ENCODE measurements at places on chromosomes 4 and X.

GRCh38 chrX:100244681-100245080 is 165.4 kb downstream of the PCDH19 start:
- no peak for DNase-seq

DNA sequence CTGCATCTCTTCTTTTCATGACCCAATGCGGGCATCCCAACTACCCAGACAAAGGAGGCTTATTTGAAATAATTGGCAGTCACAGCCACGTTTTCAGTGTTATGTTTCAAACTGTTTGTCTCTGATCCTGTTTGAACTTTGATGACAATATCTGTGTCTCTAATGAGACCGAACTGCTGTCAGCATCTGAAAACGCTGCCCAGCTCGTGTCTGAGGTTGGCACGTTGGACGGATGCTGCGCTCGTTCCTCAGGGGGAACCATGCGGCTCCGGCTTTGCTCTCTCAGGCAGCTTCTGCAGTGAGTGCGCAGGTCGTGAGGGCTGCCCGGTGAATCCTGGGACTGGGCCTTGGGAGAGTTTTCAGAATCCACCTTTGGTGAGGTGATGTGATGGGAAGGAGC is 58.4 kb upstream of the SORBS2 start:
- no peak for DNase-seq

GRCh38 chr4:7808752-7809151 is 130.9 kb downstream of the AFAP1 start:
- DNase-seq = no peak

- no peak for DNase-seq
Observed at GRCh38 chr4:109077505-109077904, 225.0 kb downstream of the COL25A1 start.

- DNase-seq = no peak
Observed at GRCh38 chr4:146269228-146269653, 54.9 kb downstream of the REELD1 start.

DNA sequence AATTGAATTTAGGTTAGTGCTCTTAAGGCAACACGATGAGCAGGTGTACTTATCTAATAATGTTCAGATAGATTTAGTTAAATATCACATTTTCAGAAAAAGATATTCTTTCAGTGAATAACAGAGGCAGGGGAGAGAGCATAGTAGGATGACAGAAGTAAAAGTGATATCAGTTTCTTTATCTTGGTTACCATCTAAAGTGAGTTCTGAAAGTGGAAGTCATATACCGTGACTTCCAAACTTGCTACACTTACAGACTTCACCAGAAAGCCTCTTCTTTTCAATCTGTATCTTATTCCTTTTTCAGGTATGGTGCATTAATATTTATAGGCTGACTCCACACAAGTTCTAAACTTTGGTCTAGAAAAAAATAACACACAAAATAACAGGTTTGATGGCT is 124.9 kb downstream of the POU4F2 start:
- DNase-seq = no peak

DNA sequence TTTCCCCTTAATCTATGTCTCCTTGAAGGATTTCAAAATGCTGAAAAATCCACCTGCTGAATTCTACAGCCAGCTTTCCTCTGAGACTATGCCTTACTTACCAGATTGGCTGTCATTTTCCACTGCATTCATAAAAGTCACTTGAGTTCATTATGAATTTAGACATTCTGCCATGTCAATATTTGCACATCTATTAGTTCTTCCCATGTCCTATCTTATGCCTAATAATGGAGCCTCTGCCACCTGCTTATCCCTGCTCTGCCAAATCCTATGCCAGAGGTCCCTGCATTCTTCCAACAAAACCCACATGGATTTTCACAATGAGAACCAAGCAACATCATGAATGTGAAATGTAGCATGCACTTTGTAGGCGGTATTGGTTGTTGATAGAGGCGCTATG is 42.6 kb downstream of the GASK1B start:
- DNase-seq = no peak

- no peak for DNase-seq
Observed at GRCh38 chrX:118948270-118948669, 26.1 kb upstream of the LONRF3 start.

DNA sequence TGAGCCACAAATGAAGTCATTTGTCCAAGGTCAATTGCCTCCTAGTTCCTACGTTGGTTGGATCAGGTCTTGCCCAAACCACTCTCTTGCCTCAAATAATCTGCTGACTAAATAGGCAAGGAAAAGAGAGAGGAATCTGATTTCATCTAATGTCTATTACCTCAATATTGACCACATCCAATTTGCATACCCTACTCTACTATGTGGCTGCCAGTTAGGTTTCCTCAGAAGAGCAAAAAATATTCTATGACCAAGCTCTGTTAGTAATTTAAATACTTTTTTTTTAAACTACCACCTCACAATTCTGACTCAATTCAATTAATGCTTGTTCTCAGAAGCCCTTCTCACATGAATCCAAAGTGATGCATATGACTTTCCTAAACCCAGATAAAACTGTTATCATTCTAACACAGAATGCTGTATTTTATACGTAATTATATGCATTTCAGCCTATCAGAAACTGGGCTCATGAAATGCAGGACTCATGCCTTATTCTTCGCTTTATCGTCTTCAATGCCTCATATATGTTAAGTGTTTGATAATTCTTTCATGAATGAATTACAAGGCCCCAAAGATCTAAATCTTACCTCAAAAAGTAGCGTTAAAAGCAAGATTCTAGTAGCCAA is 98.6 kb downstream of the HUWE1 start:
- DNase-seq = no peak

- no peak for DNase-seq
Observed at GRCh38 chr4:140515423-140515822, 8.5 kb upstream of the ELMOD2 start.

DNA sequence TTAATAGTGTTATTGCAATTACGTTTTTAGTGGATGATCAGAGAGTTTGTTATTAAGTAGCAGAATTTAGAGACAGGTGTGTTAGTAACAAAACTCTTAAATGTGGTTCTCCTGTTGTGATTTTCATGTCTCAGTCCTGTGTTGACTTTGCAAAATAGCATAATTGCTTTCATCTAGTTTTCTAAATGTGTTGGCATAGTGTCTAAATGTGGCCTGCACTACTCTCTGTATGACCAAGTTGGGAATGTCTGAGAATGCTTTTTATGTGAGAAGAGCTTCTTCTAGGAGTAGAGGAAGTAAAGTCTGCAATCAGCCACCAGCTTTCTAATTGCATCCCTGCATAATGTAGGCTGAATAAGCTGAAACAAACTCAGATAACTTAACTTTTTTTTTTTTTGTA is 158.6 kb upstream of the FAT1 start:
- DNase-seq = no peak

- no peak for DNase-seq
Observed at GRCh38 chr4:141328560-141329173, 108.0 kb downstream of the ZNF330 start.

DNA sequence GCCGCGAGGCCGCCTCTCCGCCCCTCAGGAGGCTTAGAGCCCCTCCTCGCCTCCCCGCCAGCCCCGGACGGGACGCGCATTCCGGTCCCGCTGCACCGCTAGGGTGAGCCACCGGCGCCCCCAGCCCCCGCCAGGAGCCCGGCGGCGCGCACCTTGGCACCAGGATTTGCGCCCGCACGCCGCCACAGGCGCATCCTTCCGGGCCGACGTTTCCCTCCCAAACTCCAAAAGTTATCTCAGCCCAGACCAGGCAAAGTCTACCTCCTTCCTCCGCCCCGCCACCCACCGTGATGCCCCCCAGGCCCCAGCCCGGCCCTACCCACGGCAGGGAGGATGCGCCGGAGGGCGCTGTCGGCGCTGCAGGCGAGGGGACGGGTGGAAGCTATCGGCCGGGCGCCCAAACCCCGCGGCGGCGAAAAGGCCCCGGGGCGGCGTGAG is 538 bp downstream of the SCML2 start:
- no peak for DNase-seq

DNA sequence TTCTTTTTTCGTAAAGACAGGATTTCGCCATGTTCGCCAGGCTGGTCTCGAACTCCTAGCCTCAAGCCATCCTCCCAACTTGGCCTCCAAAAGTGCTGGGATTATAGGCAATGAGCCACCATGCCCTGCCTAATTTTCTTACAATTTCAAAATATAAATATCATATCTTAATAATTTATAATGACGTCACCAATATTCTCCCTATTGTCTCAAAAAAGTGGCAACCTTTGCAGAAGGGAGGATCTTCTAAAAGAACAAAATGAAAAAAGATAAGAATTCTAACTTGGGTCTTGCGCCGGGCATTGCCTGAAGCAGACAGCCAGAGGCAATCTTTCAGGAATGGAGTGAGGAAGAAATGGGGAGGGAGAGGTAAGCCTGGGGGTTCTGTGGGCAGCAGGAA is 37.9 kb upstream of the WAS start:
- DNase-seq = no peak

GRCh38 chrX:25020905-25021449 is 5.2 kb upstream of the ARX start:
- peak; percentile 66 for DNase-seq

DNA sequence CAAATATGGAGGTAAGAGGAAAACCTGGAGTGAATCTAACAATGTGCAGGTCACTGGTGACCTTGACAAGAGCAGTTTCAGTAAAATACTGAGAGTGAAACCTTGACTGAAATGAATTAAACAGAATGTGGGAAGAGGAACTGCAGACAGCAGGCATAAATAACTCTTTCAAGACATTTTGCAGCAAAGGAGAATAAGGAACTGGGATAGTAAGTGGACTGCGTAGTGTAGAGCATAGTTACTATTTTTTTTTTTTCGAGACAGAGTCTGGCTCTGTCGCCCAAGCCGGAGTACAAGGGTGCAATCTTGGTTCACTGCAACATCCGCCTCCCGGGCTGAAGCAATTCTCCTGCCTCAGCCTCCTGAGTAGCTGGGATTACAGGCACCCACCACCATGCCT is 24.0 kb downstream of the RBMX start:
- DNase-seq = peak; percentile 32

GRCh38 chr4:95362906-95363558 is 185.7 kb downstream of the UNC5C start:
- DNase-seq = peak; percentile 42

- DNase-seq = no peak
Observed at GRCh38 chr4:107255596-107255995, 219.5 kb upstream of the DKK2 start.

GRCh38 chrX:134718105-134718965 is 60.1 kb upstream of the PLAC1 start:
- DNase-seq = no peak

DNA sequence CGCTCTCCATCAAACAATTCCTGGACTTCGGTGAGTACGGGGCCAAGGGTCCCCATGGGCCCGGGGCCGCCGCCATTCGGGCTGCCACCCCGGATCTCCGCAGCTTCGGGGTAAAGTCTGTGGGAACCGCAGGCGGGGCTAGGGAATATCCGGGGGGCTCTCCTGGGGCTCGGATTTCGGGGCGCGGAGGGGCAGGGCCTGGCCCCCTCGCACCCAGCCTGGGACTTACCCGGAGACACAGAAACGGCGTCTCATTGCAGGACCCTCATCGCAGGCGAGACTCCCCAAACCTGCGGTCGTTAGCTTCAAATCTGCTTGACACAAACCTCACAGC is 413 bp downstream of the PDK3 start:
- DNase-seq = no peak

- no peak for DNase-seq
Observed at GRCh38 chr4:19729886-19730651, 521.6 kb upstream of the SLIT2 start.

DNA sequence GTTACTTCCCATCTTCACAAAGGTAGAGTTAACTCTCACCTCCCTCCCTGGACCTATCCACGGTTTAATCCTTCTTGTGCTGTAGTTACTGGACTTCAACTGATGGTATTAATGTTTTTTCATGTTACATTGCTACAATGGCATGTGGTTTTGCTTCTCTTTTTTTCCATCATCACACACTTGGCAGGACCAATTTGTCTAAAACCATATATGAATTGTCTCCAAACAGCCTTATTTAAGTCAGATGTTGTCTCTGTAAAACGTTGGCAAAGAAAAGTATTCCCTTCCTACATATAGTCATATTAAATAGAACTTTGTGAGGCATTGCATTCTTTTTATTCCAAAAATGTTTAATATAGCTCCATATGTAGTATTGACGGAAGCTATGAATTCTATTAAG is 15.5 kb downstream of the PRRG1 start:
- DNase-seq = no peak

DNA sequence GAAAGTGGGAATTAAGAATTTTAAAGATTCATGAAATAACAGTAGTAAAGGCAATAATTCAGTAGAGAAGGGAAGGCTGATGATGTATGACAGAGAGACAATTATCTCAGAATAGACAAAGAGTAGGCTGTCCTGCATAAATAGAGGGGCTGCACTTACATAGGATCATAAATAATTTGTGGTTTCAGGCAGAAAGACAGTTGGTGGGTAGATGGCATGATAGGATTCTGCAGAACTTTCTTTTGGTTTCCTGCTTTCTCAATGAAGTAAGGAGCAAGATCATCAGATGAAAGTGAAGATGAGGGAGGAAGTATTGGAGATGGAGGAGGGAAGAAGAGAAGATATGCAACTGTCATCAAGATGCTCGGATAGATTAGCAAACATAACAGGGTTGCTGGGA is 604.9 kb upstream of the ZFP42 start:
- DNase-seq = no peak

GRCh38 chr4:97027728-97028410 is 1115.4 kb downstream of the STPG2 start:
- no peak for DNase-seq

DNA sequence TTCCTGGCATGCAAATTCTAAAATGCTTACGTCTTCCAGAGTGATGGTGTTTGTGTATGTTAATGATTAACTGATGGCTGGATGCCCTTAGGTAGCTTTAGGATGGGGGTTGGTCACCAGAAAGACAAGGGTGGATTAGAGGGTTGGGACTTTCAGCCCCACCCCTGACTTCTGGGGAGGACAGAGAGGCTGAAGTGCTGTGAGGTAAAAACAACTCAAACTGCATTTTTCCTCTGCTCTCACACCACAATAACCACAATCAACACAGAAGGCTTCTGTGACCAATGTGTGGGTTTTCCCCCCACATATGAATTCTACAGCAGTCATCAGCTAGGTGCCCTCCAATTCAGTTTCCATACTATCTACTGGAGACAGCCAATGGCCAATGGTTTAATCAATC is 18.7 kb upstream of the DDIT4L start:
- DNase-seq = no peak

DNA sequence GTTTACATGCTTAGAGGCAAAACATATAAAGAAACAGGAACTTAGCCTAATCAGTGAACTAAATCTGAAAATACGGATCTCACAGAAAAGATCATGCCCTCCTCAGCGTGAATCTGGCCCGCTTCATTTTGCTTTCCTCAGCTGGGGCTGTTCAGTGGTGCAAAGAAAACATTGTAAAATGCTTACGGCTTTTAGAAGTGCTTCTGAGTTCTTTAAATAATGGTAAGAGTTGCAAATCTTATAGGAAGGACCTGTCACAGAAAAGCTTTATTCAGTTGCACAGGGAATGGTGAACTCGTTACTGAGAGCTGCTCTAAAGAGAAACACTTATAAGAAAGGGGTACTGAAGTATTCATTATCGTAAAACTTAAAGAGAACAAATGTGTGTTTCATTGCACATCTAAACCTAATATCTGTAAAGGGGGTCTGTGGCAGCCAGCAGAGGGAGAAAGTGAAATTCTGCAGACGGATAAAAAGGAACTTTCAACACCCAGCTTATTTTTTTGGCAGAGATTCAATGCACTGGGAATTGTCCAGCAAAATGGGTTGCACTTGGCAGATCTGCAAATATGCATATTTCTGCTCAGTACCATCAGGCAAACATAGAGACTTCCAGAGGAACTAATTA is 139.2 kb upstream of the ANK2 start:
- no peak for DNase-seq

GRCh38 chr4:25859429-25860148 is 3.2 kb downstream of the SEL1L3 start:
- DNase-seq = peak; percentile 92
